ENCODE measurements at places on chromosomes 5 and 9. TPM values are rescaled to one million over a fixed set of nuclear protein-coding genes. Genes with fewer than 3 reads are reported as not detected.

The LVRN gene
- 1.3 TPM for polyA plus RNA-seq

The CNTNAP3B gene
- 7.5 TPM for polyA plus RNA-seq

The IFNK gene
- polyA plus RNA-seq: not detected

The LPAR1 gene
- polyA plus RNA-seq: 14.2 TPM

The CBY3 gene
- polyA plus RNA-seq: not detected

The FGF1 gene
- polyA plus RNA-seq: 25.0 TPM

The PCDHGC3 gene
- polyA plus RNA-seq: 35.5 TPM

The TIMD4 gene
- 0.07 TPM for polyA plus RNA-seq

The MLANA gene
- not detected for polyA plus RNA-seq

The TMEFF1 gene
- polyA plus RNA-seq: 0.02 TPM

The INSL4 gene
- not detected for polyA plus RNA-seq

The HABP4 gene
- 19.6 TPM for polyA plus RNA-seq

The PAIP2 gene
- 183 TPM for polyA plus RNA-seq

The SFXN1 gene
- 14.7 TPM for polyA plus RNA-seq

The EIF4E1B gene
- not detected for polyA plus RNA-seq

The PCDHB3 gene
- polyA plus RNA-seq: 0.61 TPM

The SURF6 gene
- 13.9 TPM for polyA plus RNA-seq

The NEURL1B gene
- 16.7 TPM for polyA plus RNA-seq

The SLCO4C1 gene
- 0.05 TPM for polyA plus RNA-seq

The FOXD4L5 gene
- not detected for polyA plus RNA-seq

The IQGAP2 gene
- polyA plus RNA-seq: 3.0 TPM

The OTULINL gene
- 0.72 TPM for polyA plus RNA-seq

The C5orf15 gene
- 29.6 TPM for polyA plus RNA-seq

The NUTM2G gene
- polyA plus RNA-seq: 0.02 TPM

The CKMT2 gene
- 1,778 TPM for polyA plus RNA-seq

The GFI1B gene
- polyA plus RNA-seq: 0.16 TPM

Measured in right cardiac atrium (tissue), 5 donors.